CD4-positive, alpha-beta memory T cell (primary cell): ENCODE measurements at places on chromosomes 12 and 14.

GRCh38 chr14:67502867-67503266 lies 14.3 kb upstream of the TMEM229B start:
- no peak for DNase-seq

- peak; percentile 66 for DNase-seq
Measured at GRCh38 chr12:92208613-92209121, 63.0 kb upstream of the BTG1 start.

DNA sequence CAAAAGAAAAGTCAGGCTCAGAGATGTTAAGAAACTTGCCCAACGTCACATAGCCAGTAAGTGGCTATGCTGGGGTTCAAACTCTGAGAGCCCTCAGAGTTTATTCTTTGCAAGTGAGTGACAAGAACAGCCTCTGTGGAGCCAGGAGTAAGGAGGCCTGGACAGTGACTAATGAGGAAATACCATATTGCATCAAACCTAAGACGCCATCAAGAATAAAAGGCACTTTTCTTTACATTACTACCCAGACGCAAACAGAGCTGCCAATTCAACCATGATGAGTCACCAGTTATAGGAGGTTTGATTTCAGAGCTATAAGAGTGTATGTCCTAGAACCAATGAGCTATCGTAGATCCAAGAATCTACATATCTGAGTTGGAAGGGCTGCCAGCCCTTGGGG lies 9.4 kb downstream of the TNFRSF1A start:
- DNase-seq = no peak

GRCh38 chr14:51582437-51582836 lies 69.3 kb upstream of the FRMD6 start:
- DNase-seq = no peak

DNA sequence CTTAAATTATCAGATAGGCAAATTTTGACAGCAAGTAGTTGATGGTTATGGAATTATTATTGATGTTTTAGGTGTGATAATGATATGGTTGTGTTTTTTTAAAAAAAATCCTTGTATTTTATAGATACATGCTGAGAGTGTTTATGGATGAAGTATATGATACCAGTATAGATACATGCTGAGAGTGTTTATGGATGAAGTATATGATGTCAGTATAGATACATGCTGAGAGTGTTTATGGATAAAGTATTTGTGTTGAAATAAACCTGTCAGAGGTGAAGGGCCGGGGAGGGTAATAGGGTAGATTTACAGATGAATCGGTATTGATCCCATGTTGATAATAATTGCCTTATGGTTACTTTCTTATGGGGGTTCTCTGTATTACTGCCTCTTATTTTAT lies 6.0 kb upstream of the RFX4 start:
- DNase-seq = no peak

DNA sequence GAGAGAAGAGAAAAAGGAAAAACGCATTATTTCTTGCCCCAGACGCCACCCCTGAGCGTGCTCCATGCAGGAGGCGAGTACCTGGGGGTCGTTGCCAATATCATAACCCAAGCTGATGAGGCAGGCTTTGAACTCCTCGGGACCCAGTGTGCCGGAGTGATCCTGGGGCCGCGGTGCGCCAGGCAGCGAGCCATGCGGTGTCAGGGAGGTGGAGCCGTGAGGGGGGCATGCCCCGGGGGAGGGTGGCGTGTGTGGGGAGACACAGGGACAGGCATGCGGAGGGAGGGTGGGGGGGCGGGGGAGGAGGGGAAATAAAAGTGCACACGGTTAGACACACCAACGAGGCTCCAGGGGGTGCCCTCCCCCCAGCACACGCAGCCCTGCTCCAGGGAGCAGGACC lies 86.0 kb upstream of the ZFP36L1 start:
- DNase-seq = no peak

DNA sequence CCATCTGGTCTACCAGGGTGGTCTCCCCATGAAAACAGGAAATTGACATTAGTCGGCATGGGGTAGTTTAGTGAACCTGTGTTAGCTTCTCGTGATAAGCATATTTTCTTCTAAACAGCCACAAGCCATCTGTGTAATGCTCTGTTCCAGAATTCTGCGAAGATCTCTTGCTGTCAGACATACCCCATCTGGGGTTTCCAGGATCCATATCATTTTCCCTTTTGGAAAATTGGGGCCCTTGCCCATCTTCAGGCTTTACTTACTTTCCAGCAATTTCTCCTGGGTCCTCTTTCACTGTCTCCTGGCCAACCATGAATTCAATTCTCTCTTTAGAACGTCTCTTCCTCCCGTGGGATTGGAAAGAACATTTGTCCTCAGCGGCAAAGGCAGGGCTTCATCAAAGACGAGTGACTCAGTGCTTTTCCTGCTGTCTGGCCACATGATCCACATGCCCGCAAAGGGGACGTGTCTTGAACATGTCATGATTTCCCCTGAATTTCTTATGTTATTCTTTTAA lies 21.4 kb upstream of the NCOR2 start:
- DNase-seq = no peak

- DNase-seq = no peak
Measured at GRCh38 chr12:51441583-51441982, 17.0 kb downstream of the SLC4A8 start.

DNA sequence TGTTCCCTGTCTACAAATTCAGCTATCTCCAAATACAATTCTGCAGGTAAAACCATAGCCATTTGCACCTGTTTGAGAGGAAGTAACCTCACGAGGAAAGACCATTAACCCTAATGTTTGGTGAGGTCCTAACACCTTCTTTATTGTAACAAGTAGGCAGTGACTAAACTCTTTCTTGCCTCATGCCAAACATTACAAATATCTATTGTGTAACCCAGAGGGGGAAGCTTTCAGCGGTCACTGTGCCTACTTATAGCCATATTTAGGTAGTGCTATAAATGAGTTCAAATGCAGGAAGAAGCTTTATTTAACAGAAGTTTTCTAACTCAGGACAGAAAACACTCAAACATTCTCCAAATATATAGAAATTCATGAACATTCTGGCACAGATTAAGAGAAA lies 252.7 kb downstream of the LRFN5 start:
- no peak for DNase-seq

GRCh38 chr14:75831455-75831854 lies 150.3 kb downstream of the TGFB3 start:
- DNase-seq = peak; percentile 51

GRCh38 chr12:22971247-22971646 lies 346.3 kb downstream of the ETNK1 start:
- DNase-seq = no peak

DNA sequence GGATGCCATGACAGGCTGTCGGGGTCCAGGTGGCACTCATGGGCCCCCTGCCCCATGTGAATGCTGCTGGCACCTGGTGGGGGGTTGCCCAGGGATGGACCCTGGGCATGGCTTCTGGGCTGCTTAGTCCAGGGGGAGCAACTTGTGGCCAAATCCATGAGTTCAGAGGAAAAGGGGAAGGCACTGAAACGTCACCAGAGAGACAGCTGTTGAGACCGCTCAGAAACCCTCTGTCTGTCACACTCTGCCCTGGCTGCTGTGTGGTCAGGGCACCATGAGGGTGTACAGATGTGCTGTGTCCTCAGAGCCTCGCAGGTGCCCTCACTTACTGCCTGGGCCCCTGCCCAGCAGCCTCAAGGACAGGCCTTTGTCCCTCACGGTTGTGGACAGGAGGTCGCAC lies 9.4 kb downstream of the CLBA1 start:
- no peak for DNase-seq

- no peak for DNase-seq
Measured at GRCh38 chr14:23865502-23865901, 88.1 kb upstream of the DHRS4 start.

DNA sequence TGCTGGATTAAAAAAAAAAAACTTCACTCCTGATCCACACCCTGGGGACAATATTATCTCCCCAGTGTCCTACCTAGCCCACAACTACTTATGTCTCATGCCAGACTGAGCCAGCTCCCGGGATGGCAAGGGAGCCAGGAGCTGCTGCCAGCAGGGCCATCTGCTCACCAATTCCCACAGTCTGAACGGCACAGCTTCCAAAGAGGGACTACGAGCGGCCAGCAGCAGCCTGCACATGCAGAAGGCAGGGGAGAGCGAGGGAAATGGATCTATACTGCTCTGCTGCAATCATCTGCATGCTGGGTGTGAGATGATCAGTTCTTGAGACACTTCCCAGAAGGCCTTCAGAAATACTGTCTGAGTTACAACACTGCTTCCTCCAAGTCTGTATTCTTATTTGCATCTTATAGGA lies 11.1 kb downstream of the SSH1 start:
- DNase-seq = no peak

- no peak for DNase-seq
Measured at GRCh38 chr14:83611906-83612390, 1918.0 kb upstream of the FLRT2 start.

- no peak for DNase-seq
Measured at GRCh38 chr14:51727526-51727925, 75.8 kb downstream of the FRMD6 start.

GRCh38 chr12:75184516-75184915 lies 25.1 kb downstream of the KCNC2 start:
- DNase-seq = no peak

GRCh38 chr14:74255281-74255680 lies 16.0 kb downstream of the VSX2 start:
- no peak for DNase-seq
